ENCODE measurements at places on chromosomes 5 and 9.

DNA sequence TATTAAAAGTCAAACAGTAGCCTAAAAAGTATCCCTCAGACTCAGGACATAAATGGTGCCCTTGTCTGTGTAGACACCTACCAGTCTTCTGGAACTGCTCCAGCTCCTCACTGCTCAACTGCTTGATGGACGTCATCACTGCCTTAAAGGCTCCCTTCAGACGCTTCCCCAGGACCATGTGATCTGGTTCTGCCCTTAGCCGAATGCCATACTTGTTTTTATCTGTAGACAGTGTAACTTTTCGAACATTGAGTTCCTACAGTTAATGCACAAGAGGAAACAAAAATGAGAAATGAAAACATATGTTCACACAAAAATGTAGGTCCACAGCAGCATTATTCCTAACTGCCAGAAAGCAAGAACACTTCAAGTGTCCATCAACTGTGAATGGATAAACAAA lies 46.2 kb downstream of the IARS1 start:
- DNase-seq = no peak

DNA sequence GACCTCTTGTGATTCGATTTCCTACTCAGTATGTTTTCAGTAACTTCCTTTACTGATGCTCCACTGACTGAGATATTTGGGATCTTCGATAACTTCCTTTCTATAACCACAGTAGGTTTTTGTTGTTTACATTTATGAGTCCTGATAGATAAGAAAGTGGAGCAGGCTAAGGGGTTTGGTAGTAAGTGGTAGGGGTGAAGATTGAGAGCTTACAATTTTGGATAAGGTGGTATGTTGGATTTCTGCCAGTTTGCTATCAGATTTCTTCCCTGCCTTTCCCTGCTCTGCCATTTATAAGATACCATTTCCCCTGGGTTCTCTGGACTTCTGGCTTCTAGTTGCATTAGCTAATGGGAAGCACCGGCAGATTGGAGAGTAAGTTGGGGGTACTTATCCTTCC lies 7.9 kb upstream of the NDUFS4 start:
- no peak for DNase-seq

DNA sequence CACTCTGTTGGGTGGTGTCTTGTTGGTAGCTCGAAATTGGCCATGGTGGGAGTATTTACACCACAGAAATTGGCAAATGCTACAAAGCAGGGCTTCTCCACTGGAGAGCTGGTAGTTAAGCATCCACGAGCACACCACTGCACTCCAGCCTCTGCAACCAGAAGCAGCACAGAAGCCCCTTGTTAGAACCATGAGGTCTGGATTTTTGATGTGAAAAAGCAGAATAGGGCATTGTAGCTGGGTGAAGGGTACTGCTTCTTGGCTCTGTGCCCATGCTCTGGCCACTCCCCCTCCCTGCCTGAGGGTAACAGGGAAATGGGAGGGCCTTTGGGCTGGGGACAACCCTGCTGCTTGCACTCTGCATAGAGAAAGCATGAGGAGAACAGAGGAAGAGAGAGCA lies 81.2 kb upstream of the UBTD2 start:
- DNase-seq = peak; percentile 47

GRCh38 chr9:121156263-121156731 lies 45.4 kb downstream of the RAB14 start:
- no peak for DNase-seq

DNA sequence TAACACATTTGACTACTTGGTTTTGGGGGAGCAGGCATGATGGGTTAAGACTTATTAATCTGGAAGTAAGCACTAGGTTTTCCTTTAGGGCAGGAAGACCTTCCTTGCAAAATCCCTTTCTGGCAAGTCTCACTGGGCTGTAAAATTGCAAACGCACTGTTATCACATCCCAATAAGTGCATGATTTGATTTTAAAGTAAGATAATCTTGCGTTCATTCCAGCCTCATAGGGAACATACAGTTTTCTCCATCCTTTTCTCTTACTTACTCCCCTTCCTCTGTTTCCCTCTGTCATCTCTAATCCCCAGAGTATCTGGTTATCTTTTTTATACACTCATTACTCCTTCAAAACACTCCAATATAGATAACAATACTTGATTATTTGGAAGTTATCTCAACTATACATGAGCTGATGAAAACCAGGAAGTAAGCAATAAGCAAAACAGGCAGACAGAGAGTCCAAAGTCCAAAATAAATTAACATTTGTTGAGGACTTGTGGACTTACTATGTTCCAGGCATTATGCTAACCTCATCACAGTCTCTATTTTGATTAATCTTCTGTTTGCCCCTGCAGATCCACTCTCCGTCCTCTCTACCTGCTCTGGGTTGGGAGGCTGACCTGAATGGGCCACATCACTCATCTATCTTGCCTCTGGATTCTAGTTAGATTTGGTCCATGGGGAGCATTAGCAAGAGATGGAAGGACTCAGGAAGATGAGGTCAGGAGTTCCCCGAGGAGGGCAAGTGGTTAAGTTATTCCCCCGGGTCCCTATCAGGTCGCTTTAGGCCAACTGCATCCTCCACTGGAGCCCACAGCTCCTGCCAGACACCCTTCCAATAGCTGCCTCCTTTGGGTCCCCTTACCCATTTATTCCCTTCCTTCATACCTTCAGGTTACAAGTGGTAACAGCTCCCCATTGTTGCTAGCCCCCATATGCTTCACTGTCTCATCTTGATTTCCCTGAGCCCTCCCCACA lies 60.2 kb downstream of the SLC22A5 start:
- no peak for DNase-seq

DNA sequence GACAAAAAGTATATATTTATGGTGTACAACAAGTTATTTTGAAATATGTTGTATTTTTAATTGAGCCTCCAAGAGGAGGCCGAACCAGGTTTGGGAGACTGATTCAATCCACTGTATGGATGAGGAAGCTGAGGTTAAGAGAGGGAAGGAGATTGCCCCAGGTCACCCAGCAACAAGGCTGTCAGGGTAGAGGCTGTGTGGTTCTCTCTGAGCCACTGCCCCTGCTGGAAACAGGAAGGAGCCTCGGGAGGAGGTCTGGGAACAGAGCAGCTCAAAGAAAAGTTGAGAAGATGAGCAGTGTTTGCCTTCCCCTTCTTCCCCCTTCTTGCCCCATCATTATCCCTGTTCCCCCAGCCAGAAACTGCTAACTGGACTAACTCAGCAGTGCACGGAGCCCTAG lies 6.6 kb upstream of the FAT2 start:
- peak; percentile 41 for DNase-seq

DNA sequence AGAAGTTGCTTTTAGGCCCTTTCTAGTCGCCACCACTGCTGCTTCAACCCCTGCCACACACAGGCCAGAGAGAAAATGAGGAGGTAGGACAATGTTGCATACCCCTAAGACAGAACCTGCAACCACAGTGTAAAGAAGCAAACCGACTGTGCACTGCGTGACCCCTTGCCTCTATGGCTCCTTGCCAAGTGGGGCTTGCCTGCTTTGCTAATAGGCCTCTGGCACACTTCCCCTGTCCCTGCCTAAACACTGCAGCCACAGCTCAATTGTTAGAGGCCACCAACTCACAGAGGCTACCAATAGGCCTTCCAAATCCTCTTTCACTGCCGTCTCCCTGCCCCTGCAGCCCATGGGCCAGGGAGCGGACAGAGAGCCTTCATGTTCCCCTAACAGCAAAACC lies 280.1 kb downstream of the CDH10 start:
- DNase-seq = no peak

DNA sequence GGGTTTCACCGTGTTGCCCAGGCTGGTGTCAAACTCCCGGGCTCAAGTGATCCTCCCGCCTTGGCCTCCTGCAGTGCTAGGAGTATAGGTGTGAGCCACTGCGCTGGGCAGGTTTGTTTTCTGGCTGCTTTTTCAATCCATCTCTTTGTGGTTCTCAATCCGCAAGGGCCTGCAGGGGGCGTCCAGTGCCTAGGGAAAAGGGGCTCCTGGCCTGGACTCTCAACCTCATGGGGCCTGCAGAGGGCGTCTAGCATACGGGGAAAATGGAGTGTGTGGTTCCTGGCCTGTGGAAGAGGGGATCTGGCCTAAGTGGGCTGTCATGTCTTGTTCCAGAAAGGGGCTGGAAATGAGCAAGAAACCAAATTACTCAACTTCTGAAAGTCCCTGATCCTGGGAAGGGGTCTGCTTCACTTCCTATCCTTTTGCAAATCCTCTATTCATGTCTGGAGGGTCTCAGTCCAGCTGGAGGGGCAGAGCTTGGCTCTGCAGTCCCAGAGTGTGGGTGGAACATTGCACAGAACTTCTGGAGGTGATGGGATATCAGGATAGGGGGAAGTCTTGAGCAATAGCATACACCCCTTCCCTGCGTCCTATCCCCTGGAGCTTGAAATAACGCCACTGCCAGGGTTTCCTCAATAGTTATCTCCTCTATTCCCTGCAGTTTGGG lies 12.7 kb upstream of the CCL27 start:
- DNase-seq = peak; percentile 89

GRCh38 chr9:34862836-34863235 lies 95.2 kb upstream of the PHF24 start:
- DNase-seq = peak; percentile 21

- no peak for DNase-seq
These were observed 21.8 kb upstream of the DENND4C start for GRCh38 chr9:19208653-19209052.

DNA sequence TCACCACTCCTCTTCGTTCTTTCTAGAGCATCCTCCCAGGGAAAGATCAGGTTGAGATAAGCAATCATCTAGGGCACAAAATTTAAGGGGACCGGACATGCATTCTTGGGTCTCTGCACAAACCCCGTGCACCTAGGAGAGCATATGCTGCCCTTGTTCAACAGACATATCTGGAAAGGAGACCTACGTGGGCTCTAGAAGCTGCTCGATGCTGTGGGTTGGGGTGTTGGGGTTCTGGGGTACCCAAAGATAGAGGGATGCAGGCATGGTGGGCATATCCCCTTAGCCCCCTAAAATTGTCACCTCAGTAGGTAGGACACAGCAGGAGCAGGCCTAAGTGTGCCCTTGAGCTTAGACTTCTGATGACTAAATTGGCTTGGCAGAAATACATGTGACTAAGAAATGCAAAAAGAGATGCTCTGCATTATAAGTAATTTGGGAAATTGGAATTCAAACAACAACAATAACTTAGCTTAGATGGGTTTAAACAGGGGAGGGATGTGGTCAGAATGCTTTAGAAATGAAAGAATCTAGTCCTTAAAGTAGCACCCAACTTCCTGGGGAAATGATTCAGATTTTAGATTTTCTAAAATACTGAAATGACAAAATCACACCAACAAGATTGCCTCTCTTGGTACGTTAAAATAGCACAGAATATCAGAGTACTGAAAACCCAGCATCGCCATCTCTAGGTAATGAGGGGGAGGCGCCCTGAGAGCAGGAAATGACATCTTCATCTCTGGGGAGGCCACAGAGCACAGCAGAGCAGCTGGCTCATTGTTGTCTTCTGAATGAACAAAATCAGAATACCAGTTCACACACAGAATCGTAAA lies 172.3 kb downstream of the GNA14 start:
- no peak for DNase-seq

DNA sequence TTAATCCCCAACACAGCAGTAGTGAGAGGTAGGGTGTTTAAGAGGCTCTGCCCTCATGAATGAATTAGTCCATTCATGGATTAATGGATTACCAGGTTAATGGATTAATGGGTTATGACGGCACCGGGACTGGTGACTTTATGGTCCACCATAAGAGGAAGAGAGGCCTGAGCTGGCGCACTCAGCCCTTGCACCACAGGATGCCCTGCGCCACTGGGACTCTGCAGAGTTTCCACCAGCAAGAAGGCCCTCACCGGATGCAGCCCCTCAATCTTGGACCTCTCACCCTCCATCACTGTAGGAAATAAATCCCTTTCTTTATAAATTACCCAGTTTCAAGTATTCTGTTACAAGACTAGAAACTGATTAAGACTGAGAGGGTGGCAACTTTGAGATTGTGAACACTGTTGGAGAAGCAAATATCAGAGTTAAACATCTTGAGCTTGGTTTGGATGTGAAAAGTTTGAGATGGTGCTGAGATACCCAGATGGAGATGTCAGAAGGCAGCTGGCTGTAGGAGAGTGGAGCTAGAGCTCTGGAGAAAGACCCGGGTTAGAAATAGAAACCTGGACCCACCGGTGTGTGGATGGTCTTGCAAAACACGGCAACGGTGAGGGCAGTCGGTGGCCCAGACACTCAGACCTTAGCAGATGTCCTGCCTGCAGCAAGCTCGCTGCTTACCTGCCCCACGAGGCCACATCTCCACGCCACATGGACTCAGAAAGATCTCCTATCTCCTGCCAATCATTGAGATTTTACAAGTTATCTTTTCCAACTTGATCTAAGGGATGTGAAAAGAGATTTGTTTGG lies 98.8 kb downstream of the HSD17B3 start:
- no peak for DNase-seq

DNA sequence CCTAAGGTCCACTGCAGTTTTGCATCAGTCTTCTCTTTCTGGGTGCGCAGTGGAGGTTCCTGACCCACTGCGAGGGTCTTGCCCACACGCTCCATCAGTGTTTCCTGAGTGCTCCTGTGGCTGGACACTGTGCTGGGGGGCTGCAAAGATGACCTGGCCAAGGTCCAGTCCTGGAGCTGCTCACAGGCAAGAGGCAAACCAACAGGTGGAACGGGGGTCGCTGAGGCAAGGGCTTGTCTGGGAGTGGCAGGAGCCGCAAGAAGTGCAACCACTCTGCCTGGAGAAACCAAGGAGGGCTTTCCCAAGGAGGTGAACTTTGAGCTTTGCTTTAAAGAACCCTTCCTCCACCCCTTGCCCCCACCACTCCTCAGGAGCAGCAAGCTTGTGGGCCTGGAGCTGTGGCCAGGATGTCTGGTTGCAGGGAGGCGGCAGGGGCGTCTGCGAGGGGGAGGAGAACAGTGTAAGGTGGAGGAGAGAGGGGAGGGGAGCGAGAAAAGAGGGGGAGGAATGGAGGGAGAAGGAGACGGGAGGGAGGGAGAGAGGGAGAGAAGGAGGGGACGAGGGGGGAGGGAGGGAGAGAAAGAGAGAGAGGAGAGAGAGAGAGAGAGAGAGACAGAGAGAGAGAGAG lies 444 bp upstream of the CPLX2 start:
- DNase-seq = no peak

DNA sequence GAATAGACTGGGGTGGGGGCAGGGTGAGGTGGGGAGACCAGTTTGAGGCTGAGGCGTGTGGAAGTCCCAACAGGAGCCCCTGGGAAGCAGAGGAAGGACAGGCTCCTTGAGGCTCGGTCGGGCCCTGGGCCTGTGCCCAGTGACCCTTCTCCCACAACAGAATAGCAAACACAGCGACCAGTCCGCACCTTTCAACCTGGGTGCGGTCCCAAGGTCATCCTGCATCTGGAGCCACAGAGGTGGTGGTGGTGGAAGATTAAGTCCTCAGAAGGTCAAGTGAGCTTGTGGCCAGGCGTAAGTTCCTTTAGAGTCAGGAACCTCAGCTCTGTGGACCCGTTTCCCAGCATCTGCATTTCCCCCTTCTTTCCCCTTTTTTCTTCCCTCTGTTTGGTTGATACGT lies 26.0 kb upstream of the ARAP3 start:
- no peak for DNase-seq

DNA sequence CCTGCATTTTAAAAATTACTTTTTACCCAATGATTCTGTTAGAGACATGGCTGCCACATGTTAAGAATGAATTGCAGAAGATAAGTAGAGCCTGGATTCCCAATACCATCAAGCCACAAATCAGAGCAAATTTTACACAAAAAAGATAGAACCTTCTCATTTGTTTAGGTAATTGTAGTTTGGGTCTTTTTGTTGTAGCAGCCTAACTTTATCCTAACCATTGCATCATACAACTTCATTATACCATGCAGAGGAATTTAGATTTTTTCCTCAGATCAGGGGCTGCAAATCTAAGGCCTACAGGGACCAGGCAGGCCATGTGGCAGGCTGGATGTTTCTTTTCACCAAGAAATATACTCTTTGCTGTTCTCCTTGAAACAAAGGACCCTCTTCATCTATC lies 34.6 kb downstream of the NKX2-5 start:
- DNase-seq = no peak

GRCh38 chr5:6216471-6217075 lies 161.8 kb downstream of the MED10 start:
- DNase-seq = no peak

All from NB4 (cell line).